ENCODE measurements at places on chromosomes 2 and 18.

DNA sequence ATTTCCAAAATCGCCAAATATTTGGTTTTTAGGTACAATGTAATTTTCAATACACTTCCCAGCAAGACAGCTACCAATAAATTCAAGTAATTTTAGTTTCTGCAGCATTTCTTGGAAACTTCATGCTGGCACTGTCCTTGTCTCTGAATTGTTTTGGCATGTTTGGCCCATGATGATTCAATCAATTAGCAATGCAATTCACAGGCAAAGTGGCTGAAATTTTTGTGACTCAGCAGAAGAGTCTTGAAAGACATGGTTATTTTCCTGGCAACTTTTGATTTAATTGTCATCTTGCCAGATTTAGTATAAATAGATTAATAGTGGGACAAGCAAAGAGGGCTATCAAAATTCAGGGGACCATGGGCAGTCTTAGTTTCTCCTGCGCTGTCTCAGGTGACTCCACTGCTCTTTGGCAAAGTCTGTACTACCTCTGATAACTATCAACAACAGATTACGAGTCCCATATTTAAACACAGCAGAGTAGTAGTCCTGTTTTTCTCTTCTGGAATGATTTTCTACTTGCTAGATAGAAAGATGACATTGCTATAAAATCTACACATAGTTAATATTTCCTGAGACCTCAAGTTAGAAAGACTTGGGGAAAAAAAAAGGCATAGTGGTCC, 88.9 kb upstream of the CYP26B1 start:
- no peak for DNase-seq

- no peak for DNase-seq
Observed at GRCh38 chr2:195683174-195683573, 26.1 kb downstream of the SLC39A10 start.

GRCh38 chr2:160321006-160321405, 120.9 kb upstream of the ITGB6 start:
- no peak for DNase-seq

GRCh38 chr2:33351781-33352180, 124.7 kb upstream of the RASGRP3 start:
- DNase-seq, result no peak

DNA sequence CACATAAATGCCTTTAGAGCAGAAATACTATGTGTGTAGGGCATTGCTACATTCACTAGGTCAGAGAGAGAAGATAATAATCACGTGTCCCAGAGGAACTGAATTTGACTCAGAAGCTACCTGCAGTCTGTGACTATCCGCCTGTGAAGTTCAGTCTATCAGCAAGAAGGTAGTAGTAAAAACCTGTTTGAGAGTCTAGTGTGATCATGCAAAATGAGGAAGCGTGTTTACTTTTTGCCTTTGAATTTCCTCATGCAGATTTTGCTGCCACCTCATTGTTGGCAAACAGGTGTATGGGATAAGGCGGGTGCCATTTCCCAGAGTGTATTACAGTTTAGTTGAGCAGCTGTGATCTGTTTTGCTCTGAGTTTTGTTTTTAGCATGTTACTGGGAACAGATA, 403.9 kb upstream of the FANCL start:
- no peak for DNase-seq

DNA sequence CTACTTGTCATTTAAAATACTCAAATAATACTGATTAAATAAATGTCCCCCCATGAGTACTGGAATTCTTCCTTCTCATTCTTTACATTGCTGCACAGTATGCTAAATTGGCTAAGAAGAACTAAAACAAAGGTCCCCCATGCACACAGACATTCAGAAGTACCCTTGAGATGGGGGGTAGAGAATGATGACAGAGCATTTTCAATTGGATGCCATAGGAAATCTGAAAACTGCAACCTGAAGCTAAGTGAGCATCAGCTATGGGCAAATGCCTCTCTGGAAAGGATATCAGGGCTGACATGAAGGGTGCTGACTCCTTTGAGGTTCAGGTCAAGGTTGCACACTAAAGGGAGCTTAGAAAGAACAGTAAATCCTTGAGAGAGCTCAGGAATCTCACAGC, 10.1 kb upstream of the TNFAIP6 start:
- no peak for DNase-seq

DNA sequence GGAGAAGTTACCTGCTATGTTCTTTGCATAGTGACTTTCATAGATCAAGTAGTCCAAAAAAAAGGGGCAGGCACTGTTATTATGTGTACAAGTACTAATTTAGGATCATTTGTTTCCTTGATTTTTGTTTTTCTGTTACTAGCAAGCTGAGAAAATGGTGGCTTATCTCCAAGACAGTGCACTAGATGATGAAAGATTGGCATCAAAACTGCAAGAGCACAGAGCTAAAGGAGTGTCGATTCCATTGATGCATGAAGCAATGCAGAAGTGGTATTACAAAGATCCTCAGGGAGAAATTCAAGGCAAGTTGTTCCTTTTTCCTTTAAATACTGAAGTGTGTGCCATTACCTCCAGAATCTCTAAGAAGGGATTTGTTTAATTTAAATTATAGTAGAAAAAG, 19.6 kb upstream of the KCNJ13 start:
- DNase-seq, result no peak

- no peak for DNase-seq
Observed at GRCh38 chr18:73060666-73061288, 193.0 kb upstream of the NETO1 start.

DNA sequence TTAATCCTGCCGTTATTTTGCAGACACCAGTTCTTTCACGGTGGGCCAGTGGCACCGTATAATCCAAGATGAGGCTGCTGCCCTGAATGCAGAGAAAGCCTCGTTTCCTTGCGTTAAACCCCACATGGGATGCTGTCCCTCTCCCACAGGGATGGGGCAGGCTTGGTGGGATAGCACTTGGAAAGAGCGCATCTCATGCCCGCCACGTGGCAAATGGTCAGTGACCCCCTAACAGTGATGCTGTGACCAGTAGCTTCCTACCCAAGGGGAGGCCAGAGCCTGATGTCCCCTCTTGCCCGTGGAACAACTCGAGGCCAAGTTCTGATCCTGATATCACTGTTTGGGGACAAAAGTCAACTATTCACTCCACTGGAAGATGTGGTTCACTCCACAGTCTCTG, 73.3 kb downstream of the RHOB start:
- DNase-seq, result no peak

GRCh38 chr2:190972846-190973245, 41.1 kb downstream of the STAT1 start:
- DNase-seq, result no peak

GRCh38 chr2:71277536-71278103, 50.7 kb upstream of the PAIP2B start:
- DNase-seq, result peak; percentile 1

DNA sequence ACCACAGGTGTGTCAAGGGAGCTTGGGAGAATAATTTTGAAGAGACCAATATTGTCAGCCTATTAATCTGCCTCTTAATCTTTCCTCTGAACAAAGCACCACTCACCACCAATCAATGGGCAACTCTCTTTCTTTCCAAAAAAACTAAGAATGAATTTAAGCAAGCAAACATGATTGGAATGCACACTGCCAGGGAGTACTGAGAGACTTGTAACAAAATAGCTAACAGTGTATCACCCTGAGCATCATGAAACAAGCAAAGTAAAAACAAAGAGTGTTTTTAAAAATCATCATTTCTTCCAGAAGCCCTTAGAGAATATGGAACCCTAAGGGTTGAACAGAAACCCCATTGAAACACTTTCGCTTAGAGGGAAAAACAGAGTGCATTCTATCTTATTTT, 299.7 kb downstream of the DSEL start:
- no peak for DNase-seq

GRCh38 chr2:221807706-221808105, 235.6 kb upstream of the EPHA4 start:
- DNase-seq, result no peak

GRCh38 chr2:200863782-200864175, 679 bp downstream of the CLK1 start:
- peak; percentile 42 for DNase-seq

DNA sequence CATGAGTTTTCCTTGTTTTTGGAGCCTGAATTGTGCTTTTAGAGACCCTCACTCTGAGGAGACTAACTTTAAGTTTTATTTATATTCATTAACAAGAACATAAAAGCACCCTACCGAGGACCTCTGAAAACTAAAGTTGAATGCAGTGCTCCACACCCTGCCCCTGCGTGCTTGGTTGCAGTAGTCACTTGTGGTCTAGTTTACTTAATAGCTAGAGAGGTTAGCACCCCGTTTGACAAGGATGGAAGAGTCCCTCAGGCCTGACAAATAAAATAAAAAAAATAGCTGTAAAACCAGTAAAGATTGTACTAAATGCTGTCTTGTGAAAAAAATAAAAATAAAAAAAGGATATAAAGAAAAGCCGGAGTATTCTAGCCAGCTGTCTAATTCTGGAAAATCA, 395.2 kb downstream of the MTX2 start:
- no peak for DNase-seq

DNA sequence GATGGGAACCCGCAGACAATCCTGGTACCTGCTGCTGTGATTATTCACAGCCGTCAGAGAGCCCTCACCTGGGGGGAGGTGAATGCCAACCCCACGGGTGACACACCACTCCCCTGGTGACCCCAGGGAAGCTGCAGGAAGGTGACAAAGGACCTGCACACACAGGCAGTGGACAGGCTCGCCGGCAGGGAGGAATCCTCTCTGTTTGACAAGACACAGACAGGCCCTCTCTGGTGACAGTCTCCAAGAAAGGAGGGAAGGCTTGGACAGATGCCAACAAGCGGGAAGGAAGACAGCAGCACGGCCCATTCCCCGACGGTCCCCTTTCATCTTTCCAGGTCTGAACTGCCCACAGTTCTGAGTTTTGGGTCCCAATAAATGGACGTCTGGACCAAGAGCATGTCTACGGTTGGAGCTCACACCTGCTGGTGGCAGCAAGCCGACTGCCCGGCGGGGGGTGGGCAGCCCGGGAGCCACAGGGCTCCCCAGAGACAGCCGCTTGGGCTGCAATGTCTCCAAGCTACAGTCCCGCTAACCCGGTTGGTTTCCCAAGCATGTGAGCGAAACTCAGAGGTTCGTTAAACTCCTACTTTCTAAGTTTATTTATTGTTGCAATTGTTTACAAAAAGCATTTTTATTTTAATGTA, 31.8 kb downstream of the HDAC4 start:
- DNase-seq, result no peak

DNA sequence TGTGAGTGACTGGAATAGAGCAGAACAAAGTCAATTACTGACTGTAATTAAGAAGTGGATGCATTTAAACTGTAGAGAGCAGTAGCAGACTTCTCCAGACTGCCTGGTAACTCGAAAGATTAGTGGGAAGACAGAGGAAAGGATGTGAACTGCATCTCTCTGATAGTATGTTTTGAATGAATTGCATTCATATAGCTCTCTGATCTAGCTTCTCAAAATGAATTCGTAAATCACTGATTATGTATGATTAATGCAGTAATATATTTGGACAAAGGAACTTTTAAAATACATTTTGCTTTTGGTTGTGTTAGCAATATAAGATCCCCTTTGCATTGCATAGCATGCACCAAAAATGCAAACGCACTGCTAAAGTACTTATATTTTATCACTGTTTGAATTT, 304.0 kb downstream of the ARHGAP15 start:
- DNase-seq, result no peak

DNA sequence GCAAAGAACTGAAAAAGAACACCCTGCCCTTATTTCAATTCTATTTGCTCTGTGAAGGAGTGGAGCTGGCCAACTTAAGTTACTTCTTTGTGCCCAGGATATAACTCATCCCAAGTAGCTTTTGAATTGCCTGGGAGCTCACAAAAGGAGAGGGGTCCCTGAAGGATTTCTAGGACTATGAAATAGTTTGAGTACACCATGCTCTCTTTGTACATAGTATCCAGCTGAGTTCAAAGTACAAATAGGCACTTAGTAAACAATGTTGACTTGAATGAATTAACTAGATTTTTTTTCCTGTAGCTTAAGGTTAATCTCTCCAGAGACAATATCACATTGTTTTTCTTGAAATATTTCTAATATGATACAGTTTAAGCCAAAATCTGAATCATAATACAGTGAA, 47.7 kb downstream of the ZC3H15 start:
- no peak for DNase-seq

DNA sequence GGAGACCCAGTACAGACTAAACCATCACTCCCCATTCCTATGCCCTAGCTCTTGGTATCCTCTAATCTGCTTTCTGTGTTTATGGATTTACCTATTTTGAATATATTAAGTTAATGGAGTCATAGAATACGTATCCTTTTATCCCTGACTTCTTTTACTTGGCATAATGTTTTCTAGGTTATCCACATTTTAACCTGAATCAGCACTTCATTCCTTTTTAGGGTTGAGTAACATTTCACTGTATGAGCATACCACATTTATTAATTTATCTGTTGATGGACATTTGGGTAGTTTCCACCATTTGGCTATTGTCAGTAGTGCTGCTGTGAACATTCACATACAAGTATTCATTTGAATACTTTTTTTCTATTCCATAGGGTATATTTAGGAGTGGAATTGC, 157.3 kb upstream of the CTNNA2 start:
- DNase-seq, result no peak

- no peak for DNase-seq
Observed at GRCh38 chr2:98796775-98797544, 66.0 kb upstream of the MGAT4A start.

GRCh38 chr2:147910990-147911473, 66.2 kb downstream of the ACVR2A start:
- DNase-seq, result peak; percentile 55

DNA sequence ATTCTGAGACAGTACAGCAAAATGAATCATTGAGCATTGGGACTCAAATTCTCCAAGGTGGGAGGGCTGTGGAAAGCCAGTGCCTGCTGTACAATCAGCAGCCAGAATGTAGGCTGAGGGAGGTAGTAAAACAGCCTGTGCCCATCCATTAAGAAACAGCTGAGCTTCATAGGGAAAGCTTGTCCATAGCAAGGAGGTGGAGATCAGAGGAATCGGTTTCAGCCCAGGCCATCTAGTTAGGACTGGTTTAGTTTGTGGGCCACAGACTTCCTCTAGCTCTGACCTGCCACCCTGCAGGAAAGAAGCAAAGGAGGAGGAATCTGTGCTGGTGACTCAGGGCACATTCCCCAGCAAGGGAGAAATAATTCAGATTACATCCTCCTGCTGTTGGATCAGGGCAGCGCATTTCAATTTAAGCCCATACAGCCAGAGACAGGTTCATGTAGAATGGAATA, 333.4 kb downstream of the SETBP1 start:
- DNase-seq, result no peak

GRCh38 chr2:20061476-20061875, 10.0 kb upstream of the LAPTM4A start:
- no peak for DNase-seq

- no peak for DNase-seq
Observed at GRCh38 chr18:62109676-62110075, 77.2 kb downstream of the PIGN start.

- DNase-seq, result no peak
Observed at GRCh38 chr2:213104092-213104902, 47.1 kb downstream of the IKZF2 start.

Data from NCI-H748 treated with DMSO at 0.1 percent for 48 hours (cell line).